ENCODE measurements at places on chromosomes 3 and 15.
A peak's percentile ranks its signal among the peaks of the same experiment; 100 is the strongest.

- peak; percentile 82 for DNase-seq
Measured at GRCh38 chr15:76139368-76140073, 79.7 kb downstream of the TMEM266 start.

GRCh38 chr15:56719021-56719612, 14.2 kb downstream of the ZNF280D start:
- no peak for DNase-seq

- DNase-seq = peak; percentile 100
Measured at GRCh38 chr3:11136830-11137626, 17.3 kb upstream of the HRH1 start.

DNA sequence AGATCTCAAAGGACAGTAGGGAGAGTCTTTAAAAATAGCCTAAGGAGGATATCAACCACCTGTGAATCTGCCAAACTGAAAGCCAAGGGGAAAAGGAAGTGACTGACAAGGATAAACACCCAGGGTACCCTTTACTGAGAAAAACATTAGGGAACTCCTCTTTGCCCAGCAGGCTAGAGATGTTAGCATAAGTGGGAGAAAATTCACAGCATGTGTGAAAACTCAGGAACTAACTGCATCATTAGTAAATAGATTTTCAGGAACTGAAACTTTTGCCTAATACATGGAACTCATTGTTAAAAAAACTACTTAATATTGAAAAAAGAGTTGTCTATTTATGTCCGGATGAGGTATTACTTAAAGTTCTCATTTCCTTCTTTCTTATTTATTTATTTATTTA, 375.5 kb downstream of the NTRK3 start:
- DNase-seq = no peak

DNA sequence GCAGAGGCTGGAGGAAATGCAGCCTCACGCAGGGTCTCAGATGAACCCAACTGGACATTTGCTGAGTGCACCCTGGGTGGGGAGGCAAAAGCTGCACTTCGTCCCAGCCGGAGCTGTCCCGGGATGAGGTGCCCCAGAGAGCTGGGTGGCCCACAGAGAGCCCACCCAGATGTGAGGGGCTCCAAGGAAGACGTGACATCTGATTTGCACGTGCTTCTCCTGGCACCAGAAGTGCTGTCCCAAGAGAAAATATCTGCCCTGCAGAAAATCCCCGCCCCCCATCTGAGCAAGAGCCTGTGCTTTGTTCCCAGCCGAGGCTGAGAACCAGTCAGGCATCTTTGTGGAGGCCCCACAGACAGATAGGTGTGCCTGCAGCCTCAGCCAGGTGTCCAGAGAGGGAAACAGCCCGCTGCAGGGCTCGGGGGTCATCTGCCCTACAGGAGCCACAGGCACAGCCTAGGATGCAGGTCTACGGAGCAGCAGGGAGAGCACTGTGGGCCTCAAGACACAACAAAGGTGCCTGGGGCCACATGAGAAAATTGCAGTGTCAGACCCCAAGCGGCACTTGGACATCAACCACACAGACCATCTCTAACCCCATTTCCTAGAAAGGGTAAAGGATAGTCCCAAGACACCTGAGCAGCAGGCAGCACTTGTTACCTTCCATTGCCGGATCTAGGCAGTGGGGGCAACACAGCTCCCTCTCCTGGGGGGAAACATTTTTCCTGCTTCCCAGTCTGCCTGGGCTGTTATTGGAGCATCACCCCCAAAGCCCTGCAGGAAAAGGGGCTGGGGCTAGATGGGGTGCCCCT, 5.8 kb downstream of the TMIE start:
- DNase-seq = peak; percentile 41

GRCh38 chr3:113243071-113243470, 31.7 kb downstream of the BOC start:
- no peak for DNase-seq

DNA sequence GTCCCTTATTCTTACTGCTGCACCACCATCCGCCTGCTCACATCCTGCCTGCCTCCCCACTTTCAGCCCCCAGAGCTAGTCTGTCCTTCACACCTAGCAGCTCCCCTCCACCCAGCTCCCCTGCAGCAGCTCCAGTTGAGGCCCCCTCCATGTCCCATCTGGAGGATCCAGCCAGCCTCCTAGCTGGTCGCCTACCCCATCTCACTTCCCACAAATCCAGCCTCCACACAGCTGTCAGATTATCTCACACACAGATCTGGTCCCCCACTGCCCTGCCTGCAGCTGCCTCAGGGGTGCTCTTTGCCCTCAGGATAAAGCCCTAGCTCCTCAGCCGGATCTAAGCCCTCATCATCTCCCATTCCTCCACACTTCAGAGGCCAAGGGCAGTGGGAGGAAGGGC, 8.8 kb upstream of the SEMA7A start:
- DNase-seq = no peak

DNA sequence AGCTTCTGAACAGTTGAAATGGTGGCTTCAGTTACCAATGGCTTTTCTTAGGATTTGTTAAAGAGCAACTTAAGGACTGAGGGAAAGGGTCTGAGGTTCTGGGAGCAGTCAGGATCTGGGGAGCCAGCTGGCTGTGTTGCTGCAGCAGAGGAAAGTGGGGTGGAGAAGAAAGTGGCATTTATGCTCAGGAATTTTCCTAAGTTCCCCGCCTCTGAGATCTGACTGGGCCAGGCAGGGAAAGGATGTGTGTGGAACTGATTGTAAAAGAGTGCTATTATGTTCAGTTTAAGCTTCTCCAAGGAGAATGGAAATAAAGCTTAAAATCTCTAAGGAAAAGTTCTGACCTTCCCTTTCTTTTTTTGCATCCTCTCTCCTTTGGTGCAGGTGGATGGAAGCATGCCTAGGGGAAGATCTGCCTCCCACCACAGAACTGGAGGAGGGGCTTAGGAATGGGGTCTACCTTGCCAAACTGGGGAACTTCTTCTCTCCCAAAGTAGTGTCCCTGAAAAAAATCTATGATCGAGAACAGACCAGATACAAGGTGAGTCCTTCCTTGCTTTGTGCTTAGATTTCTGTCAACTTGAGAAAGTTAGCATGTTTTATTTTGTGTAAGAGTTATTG, 37.8 kb downstream of the IQGAP1 start:
- no peak for DNase-seq

DNA sequence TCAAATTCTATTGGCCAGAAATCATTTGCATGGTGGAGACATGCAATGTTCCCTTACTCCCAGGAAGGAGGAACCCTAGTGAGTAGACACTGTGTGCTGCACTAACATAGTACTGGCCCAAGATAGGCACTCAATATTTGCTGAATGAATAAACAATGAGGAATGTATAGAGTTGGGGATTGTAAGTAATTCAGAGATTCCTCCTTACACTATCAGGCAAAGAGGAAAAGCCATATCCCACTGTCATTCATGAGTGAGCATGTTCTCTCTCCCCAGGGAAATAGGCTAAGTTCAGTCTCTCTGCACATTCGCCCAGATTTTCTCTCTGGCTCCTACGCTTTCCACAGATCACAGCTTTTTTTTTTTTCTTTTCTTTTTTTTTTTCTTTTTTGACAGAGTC, 154.9 kb upstream of the WNT5A start:
- no peak for DNase-seq

DNA sequence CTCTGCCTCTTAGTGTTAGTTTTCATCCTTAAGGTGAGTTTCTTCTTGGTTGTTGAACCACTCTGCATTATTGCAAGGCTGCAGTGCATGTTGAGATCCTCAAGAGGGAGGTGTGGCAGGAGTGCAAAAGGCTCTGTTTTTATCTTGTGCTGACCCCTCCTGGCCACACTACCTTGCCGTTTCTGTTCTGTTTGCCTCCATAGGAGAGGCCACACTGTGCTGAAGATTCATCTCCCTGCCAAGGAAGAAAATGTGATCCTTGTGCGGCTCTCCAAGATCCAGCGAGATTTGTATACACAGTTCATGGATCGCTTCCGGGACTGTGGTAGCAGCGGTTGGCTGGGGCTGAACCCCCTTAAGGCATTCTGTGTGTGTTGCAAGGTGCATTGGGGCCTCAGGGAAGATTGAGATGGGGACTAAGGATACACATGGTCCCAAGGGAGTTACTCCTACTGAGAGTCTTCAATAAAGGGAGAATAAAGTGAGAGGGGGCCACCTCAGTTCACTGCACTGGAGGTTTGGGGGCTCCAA, 33.0 kb upstream of the TEX264 start:
- peak; percentile 85 for DNase-seq

DNA sequence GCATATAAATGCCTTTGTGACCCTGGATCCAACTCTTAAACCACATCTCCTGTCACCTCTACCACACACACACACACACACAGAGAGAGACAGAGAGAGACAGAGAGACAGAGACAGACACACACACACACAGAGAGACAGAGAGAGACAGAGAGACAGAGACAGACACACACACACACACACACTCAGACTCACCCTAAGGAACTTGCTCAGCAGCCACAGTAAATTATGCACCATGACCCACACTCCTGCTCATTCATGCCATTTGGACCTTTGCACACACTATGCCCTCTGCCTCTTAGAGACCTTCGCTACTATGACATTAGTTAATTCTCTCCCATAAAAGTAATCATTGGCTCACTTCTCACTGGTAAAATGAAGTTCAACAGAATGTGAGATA, 275.7 kb downstream of the ADAMTSL3 start:
- no peak for DNase-seq

DNA sequence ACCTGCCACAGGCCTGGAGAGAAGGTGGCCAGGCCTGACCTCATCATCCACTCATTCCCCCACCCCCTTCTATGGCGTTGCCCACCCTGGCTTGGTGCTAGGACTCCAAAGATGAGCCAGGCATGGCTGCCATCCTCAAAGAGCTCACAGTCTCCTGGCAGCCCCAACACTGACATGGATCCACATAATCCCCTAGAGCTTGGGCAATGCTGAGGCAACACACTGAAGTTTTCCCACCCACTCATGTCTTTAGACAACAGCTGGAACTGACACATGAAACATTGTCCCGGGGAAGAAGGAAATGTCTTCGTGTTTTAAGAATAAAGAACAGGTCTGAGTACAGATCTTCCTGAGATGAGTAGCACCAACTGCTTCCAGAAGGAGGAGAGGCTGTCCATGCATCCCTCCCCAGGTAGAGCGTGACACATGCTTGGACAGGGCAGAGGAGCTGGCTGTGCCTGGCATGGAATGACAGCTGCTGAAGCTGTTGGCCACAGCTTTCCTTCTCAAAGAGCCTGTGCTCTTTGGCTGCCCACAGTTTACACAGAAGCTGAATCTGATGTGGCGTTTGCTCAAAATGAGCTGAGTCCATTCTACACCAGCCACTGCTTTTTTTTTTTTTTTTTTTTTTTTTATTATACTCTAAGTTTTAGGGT, 70.1 kb downstream of the HOMER2 start:
- DNase-seq = no peak

Measured in epithelial cell of esophagus (primary cell).